Stimulated activated CD8-positive, alpha-beta memory T cell treated with anti-CD3 and anti-CD28 coated beads, Interleukin-15, amount 100 ng/mL, for 48 hours (primary cell): ENCODE measurements at places on chromosomes 3 and 15.
A peak's percentile ranks its signal among the peaks of the same experiment; 100 is the strongest.

- DNase-seq, result no peak
Measured at GRCh38 chr3:52801839-52802238, 7.2 kb downstream of the ITIH3 start.

GRCh38 chr15:67189326-67190051 lies 65.0 kb downstream of the AAGAB start:
- no peak for DNase-seq

GRCh38 chr15:34102175-34102925 lies 467 bp downstream of the PGBD4 start:
- DNase-seq, result no peak

DNA sequence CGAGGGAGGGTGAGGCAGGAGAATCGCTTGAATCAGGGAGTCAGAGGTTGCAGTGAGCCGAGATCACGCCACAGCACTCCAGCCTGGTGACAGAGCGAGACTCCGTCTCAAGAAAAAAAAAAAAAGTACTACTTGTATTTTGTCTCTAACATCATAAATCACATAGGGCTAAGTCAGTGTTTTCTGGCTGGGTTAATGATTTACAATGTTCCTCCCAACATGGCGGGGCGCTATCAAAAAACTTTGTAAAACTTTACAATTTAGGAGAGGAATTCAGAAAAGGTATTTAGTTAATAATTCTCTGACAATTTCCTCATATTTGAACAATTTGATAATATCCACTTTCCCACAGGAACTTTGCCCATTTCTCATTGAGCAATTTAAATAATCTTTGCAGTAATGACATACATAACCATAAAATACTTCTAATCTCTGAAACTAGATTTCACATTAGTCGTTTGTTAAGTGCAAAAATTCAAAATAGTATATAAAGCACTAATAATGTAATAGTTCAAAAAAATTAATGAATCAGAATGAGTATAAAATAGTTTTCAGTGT lies 26.6 kb upstream of the B3GNT5 start:
- DNase-seq, result no peak

GRCh38 chr15:73711526-73711925 lies 27.3 kb downstream of the CD276 start:
- no peak for DNase-seq

- DNase-seq, result peak; percentile 38
Measured at GRCh38 chr3:112973325-112974177, 1.4 kb downstream of the CD200R1 start.

GRCh38 chr3:72872183-72872582 lies 15.7 kb upstream of the GXYLT2 start:
- DNase-seq, result no peak

DNA sequence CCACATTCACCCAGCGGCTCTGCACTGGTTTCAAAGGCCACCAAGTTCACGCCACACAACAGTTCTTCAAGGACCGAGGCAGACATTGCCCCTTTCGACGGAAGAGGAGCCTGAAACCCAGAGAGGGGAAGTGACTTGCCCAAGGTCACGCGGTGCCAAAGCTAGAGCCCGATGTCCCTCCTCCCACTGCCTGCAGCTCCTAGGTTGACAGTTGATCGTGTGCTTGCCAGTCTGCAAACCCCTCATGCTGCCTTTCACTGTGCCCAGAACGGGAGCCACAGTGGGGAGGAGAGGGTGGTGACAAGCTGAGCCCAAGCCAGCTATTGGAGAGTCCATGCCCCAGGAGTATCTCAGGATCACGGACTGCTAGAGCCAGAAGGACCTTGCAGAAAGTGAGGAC lies 230.9 kb downstream of the XXYLT1 start:
- no peak for DNase-seq

DNA sequence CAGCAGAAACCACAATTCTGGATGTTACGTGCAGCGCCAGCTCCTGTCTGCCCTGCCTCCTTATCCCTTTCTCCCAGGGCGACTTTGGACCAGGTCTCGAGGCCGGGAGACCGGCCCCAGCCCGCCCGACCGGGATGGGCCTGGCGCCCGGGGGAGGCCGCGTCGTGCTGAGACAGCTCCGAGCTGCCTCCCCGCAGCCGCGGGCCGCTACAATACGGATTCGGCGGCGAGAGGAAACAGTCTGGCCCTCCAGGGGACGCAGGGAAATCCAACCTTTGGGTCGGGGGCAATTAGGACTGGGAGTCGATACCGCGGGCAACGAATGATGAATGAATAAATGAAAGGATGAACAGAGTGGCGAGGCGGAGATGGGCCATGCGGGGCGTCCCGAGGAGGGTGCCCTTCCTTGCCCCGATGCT lies 537 bp downstream of the GRAMD2A start:
- no peak for DNase-seq

GRCh38 chr3:129181819-129182218 lies 1.9 kb downstream of the CNBP start:
- no peak for DNase-seq

DNA sequence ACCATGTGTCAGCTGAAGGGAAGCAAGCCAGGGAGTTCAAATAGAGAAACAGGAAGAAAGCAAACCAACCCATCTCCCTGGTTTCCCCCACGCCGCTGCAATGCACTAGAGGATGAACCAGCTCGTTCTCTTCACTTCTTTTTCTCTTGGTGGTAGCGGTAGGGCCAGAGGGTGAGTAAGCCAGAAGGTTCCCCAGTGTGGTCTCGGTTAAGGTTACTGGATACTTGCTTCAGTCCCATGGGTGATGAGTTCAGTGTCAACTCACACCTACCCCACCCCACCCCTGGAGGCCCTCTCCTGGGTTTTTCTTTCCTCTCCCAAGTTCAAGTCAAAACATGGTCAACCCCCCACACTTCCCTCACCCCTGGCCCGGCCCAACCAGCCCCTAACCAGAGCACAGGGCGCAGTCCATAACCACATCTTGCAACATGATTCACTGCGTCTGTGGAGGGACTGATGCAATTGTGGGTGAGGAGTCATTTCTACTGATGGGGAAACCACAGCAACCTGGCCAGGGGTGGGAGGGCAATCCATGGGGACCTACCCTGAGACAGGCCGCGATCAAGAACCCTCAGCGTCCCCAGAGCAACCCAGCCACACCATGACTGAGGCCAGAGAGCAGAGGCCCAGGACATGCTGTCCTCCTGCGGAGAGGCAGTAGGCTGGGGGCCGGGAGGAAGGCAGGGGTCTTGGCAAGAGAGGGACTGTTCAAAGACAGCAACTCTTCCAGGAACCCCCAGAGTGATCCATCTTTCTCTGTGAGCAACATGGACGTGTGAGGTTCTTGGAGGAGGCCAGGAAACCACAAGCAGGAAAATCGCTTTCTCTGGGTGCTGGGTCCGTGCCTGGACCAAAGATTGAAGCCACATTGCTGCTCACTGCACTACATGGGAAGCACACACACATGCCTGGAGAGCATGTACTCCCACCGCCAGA lies 276.6 kb downstream of the UACA start:
- peak; percentile 86 for DNase-seq

DNA sequence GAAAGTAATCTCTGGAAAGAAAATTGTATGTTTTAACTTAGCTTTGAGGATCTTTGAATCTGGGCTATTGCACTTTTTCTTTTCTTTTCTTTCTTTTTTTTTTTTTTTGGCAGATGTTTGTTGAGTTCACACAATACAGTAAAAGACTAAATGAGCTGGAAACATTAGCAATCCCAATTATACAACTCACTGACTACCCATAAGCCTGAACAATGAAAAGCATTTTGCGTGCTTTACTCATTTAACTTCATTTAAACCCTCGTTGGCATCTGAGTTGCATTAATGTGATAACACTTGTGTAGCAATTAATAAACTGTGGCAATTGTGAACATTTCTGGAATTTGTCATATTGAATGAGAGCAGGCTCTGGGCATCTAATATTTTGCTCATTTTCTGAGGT lies 269.4 kb upstream of the RBMS3 start:
- no peak for DNase-seq

- no peak for DNase-seq
Measured at GRCh38 chr3:182139627-182140357, 428.1 kb downstream of the SOX2 start.

DNA sequence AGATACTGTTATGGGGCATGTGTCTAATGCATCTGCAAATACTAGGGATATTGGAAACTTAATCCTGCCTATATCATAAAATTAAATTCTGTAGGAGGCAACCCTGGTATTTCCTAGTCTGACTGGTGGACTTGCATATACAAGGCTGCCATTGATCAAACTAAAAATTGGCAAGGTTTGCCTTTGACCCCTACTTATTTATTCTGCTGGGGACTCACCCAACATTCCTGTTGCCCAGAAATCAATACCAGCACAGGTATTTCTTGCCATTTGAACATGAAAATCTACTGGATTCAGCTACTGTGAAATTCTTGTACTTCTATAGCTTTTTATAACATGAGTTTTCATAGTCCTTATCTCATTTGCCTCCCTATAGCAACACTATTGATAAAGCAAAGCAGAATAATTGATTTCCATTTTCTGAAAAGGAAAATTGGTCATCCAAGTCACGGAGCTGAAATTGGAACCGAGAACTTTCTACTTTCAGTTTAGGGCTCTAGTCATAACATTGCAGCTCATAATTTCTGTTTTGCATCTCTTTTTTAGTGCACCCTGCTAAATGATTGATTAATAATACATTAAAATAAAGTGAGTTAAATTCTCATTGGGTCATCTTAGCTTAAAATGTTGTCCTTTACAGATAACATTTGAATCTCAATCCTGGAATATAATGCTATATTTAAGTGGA lies 365.2 kb downstream of the MFSD1 start:
- no peak for DNase-seq

- no peak for DNase-seq
Measured at GRCh38 chr3:131789188-131789587, 245.6 kb downstream of the CPNE4 start.

DNA sequence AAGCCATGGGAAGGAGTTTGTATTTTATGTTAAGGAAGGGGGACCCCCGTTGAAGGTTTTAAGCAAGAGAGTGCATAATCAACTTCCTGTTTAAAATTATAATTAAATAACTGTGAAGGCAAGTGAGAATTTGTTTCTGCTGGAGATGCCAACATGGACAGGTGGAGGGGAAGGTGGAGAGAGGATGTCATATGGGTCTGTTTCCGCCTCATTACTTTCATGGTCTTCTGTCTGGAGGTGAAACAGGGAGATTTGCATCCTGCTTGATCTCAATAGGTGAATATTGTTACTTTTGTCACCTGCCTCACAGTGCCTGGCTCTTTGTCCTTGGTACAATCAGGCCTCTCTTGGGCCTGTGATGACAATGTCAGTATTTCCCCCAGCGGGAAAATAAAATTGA lies 300.6 kb upstream of the LMCD1 start:
- DNase-seq, result no peak

- DNase-seq, result no peak
Measured at GRCh38 chr15:83174891-83175290, 32.7 kb downstream of the HDGFL3 start.

GRCh38 chr3:124856677-124857076 lies 30.5 kb downstream of the ITGB5 start:
- DNase-seq, result no peak

DNA sequence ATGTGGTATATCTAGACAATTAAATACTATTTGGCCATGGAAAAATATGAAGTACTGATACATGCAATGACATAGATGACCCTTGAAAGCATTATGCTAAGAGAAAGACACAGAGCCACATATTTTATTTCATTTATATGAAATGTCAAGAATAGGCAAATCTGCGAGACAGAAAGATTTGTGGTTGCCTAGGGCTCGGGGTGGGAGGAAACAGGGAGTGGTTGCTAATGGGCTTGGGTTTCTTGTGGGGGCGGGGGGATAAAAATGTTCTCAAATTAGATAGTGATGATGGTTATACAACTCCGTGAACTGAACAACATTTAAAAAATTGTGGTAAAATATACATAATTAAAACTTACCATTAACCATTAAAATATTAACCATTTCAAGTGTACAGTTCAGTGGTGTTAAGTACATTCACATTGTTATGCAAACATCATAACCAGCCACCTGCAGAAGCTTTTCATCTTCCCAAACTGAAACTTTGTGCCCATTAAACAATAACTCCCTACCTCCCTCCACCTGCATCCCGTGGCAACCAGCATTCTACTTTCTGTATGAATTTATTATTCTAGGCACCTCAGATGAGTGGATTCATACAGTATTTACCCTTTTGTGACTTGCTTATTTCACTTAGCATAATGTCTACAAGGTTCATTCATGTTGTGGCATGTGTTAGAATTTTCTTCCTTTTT lies 24.3 kb upstream of the ANP32A start:
- DNase-seq, result no peak

DNA sequence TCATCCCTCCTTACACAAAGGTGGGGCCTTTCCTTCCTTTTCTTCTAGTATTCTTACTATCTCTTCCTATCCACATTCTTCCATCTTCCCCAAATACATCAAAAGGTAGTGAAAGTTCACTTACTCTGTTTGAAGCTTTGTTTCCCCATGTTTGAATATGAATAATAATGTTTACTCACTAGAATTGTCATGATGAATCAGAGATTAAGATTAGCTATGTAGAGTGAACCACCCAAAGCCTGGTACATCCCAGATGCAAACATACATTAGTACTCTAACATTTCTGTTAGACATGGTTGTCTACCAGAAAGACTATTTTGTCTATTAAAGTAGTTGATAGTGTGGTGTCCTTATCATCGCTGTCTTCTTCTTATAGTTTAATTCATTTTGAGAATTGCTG lies 327.1 kb upstream of the TBC1D5 start:
- DNase-seq, result no peak

GRCh38 chr3:143634991-143635390 lies 213.3 kb downstream of the SLC9A9 start:
- DNase-seq, result no peak

- DNase-seq, result no peak
Measured at GRCh38 chr3:53248161-53248560, 7.7 kb downstream of the TKT start.

DNA sequence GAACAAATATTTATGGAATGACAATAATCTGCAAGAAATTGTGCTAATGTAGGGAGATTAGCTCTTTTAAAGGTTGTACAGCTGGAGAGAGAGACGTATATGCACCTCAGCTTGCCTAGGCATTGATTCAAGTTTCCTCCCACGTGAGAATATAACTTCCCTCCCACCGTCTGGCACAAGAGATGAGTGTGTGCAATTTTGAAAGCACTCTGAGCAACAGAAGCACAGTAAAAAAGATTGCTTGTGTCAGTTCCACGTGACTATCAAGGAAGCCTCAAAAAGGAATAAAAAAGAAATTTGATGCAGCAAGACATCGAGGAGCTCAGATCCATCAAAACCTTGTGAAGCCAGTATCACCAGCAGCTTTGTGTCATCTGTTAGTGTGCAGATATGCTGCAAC lies 435.3 kb downstream of the TUSC7 start:
- no peak for DNase-seq

GRCh38 chr3:148999806-149000205 lies 8.5 kb downstream of the GYG1 start:
- no peak for DNase-seq

DNA sequence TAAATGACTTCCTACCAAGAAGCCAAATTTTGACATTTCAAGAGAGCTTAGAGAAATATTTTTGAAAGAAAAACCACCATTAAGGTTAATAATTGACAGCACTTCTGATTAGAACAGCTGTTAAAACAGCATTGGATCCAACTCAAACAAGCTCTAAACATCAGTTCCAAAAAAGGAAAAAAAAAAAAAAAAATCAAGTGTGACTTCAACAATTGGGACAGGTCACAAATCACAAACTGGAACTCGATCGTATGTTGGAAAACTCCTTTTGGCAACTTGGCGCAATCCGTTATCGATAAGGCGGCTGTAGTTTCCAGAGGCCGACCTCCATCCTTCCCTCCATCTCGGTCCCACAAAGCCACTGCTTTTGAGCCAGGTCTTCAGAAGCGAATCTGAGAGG lies 17.8 kb downstream of the TLE3 start:
- DNase-seq, result no peak
